AML-193 (cell line): ENCODE measurements at places on chromosomes 4 and X.

GRCh38 chr4:120771907-120772306 lies 150.6 kb downstream of the PRDM5 start:
- no peak for DNase-seq

DNA sequence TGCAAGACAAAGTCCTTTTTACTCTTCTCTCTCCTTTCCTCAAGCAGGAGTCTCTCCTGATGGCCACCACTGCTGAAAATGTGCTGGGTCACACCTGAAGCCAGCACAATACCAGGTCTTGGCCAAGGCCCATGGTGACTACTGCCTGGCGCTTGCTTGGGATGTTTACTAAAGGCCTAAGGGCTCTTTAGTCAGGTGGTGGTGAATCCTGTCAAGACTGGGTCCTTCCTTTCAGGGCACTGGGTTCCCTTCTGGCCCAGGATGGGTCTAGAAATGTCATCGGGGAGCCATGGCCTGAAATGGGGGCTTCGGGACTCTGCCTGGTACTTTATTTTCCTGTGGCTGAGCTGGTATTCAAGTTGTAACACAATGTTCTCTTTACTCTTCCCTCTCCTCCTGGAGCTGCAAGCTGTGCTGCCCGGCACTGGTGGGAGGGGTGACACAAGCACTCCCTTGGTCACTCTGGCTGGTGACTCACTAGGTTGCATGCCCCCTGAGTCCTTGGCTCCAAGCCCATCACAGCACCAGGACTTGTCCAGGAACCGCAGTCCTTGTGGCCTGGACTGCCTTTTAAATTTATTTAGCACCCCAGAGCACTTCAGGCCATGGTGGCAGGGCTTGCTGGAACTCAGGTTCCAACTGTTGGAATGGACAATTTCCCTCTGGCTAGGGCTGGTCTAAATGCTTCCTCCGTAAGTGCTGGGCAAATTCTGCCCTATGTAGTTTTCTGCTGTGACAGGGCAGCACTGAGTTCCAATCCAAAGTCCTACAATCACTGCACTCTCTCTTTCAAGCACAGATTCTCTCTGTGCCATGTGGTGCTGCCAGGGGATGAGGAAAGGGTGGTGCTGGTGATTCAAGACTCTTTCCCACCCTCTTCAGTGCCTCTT lies 11.3 kb downstream of the ARL13A start:
- no peak for DNase-seq

- no peak for DNase-seq
Observed at GRCh38 chrX:821327-822107, 190.9 kb downstream of the SHOX start.

DNA sequence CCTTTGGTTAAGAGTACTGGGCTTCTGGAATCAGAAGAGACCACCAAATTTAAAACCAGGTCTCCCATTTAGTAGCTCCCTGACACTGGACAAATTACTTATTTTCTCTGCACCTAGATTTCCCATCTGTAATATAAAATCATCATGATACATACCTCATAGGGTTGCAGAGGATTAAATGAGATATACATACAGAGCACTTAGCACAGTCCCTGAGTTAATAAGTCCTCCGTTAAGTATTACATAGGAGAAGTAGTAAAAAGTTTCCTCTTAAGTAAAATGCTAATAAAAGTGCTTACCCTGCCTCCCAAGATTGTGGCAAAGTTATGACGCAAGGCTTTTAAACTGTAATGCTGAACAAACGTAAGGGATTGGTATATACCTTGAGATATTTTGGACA lies 539 bp upstream of the CHIC1 start:
- DNase-seq = no peak

GRCh38 chr4:3121110-3121509 lies 46.6 kb downstream of the HTT start:
- DNase-seq = no peak

DNA sequence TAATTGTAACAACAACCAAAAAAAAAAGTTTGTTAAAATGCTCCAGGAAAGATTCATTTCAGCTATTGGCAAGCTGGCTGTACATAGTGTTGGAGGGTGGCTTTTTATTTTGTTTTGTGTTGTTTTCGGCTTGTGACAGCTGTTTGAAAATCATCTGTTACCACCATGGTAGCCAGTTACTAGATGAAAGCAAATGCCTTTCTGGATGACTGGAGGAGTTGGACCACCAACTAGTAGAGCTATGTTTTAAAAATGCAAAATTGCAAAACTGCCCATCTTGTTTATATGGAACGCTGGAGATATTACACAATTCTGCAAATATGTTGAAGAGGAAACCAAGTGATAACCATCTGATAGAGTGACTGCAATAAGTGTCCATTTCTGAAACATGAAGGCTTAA lies 53.2 kb upstream of the TNIP3 start:
- no peak for DNase-seq

DNA sequence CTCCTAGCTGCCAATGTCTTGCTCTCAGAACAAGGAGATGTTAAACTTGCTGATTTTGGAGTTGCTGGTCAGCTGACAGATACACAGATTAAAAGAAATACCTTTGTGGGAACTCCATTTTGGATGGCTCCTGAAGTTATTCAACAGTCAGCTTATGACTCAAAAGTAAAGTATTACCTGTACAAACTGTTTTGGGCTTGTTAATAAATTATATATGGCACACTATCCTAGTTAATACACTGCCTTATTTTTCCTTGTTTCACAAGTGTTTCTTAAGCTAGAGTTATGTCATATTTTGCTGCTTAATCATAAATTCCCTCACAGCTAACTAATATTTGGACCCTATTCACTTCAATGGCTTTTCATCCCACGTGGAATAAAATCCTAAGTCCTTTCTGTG lies 45.3 kb downstream of the STK26 start:
- no peak for DNase-seq

DNA sequence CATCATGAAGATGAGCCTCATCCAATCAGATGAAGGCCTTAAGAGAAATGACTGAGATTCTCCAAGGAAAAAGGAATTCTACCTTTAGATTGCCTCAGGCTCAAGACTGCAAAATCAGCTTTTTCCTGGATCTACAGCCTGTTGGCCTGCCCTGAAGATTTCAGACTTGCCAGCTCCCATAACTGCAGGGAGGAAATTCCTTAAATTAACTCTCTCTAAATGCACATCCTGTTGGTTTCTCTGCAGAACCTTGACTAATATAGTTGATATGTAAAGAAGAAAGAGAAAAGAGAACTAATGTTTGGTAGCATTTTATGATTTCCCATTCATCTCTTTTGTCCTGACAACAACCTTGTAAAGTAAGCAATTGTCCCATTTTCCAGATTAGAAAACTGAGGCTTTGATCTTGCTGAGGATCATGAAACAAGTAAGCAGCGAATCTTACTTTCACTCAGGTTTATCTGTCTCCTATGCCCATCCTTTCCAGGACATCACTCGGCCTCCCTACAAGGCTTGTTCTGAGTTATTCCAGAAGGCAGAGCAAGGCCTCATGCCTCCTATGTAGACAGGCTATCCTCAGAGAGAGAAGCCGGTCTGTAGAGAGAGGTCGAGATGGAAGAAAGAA lies 115.0 kb upstream of the LDB2 start:
- no peak for DNase-seq

- DNase-seq = no peak
Observed at GRCh38 chrX:144327495-144327894, 443.6 kb downstream of the UBE2NL start.

DNA sequence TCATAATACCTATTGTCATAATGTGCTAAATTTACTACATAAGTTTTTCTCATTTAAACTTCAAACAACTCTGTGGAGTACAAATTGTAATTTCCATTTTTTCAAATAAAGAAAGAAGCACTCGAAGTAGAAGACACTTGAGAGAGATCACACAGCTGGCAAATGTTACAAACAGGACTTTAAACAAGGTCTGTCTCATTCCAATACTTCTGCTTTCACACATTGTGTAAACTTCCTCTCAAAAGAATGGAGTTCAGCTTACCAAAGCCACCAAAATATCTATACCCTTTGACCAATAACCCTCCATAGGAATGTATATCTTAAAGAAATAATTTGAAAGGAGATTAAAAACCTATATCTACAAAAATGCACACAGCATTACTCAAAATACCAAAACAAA lies 88.3 kb downstream of the OPHN1 start:
- DNase-seq = no peak

- DNase-seq = no peak
Observed at GRCh38 chr4:1227816-1228215, 21.1 kb downstream of the CTBP1 start.

- DNase-seq = no peak
Observed at GRCh38 chrX:36867143-36867542, 141.0 kb upstream of the FAM47C start.

DNA sequence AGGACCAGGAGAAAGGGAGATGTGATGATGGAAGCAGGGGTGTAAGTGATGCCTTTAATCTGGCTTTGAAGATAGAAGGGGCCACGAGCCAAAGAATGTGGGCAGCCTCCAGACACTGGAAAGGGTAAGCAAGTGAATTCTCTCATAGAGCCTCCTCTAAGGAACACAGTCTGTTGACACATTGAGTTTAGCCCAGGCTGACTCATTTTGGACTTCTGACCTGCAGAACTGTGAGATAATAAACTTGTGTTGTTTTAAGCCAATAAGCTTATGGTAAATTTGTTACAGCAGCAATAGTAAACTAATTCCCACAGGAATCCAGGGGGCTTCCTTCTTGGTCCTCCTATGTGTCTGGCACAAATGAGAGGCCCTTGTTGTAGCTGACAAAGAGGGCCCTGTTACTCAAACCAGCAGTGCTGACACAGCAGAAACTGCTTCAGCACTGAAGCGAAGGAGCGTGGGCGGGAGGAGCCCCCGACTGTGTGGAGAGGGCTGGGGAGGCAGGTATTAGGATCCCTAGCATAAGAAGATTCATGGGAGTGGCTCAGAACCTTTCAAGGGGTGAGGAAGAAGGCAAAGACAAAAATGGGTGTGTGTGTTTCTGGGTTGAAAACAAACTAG lies 268.7 kb downstream of the NR3C2 start:
- DNase-seq = no peak

- no peak for DNase-seq
Observed at GRCh38 chrX:78979789-78980464, 34.7 kb downstream of the P2RY10 start.

GRCh38 chr4:182394181-182394580 lies 151.0 kb downstream of the TENM3 start:
- DNase-seq = no peak

DNA sequence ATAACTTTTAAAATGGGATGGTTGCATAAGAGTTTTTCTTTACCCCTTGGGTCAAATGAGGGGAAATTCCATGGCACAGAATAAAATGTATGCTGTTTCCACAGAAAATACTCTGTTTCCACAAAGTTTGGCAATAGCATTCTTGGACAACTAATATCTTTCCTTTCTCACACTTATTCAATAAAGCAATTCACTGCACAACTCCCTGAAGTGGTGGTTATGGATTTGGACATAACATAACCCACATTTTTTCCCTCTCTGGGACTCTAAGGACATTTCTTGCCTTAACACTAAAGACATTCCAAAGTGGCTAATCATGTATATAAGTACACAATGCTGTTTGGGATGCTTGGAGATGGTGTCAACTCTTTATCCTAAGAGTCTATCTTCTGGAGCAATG lies 51.7 kb upstream of the GPM6B start:
- DNase-seq = no peak

- DNase-seq = no peak
Observed at GRCh38 chr4:129899849-129900248, 803.9 kb downstream of the C4orf33 start.

GRCh38 chrX:154979629-154980028 lies 42.9 kb downstream of the F8 start:
- peak; percentile 57 for DNase-seq
